ENCODE measurements at places on chromosomes 3 and 15. TPM values are rescaled to one million over a fixed set of nuclear protein-coding genes. Genes with fewer than 3 reads are reported as not detected.

The MUC20 gene
- total RNA-seq: 67.5 TPM

The ADAMTSL3 gene
- total RNA-seq: 19.7 TPM

The HESX1 gene
- total RNA-seq: not detected

The SCAP gene
- 98.6 TPM for total RNA-seq

The PDZRN3 gene
- 71.0 TPM for total RNA-seq

The COPB2 gene
- 70.1 TPM for total RNA-seq

The CD200R1 gene
- total RNA-seq: 0.98 TPM

The RTP4 gene
- 0.60 TPM for total RNA-seq

The MEX3B gene
- total RNA-seq: 1.4 TPM

The WDR73 gene
- 26.0 TPM for total RNA-seq

The CPNE9 gene
- total RNA-seq: not detected

The PARP3 gene
- 19.9 TPM for total RNA-seq

The CFAP92 gene
- total RNA-seq: 0.22 TPM

The NEO1 gene
- 41.5 TPM for total RNA-seq
